ENCODE measurements at places on chromosomes 6 and 20.
A peak's percentile ranks its signal among the peaks of the same experiment; 100 is the strongest.

- DNase-seq, result no peak
Measured at GRCh38 chr20:39785252-39785917, 823.2 kb downstream of the DHX35 start.

DNA sequence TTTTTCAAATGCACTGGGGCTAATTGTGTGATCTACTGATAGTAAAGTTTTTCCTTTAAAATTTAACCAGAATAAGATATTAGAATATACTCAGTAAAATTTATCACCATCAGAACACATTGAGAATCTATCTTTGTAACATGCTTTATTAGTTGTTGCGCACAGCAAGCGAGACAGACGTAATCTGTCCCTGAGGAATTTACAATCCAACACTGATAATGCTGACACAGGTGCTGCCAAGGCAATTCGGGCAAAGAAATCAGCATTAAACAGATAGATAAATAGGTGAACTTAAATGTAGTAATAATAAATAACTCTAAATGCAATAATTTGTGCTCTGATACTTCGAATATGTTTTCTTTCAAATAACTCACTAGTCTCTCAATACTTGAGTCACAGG is 607.2 kb downstream of the HTR1B start:
- DNase-seq, result no peak

GRCh38 chr6:842141-842540 is 149.2 kb upstream of the EXOC2 start:
- no peak for DNase-seq

GRCh38 chr6:158475344-158476302 is 84.3 kb upstream of the TMEM181 start:
- DNase-seq, result peak; percentile 35

DNA sequence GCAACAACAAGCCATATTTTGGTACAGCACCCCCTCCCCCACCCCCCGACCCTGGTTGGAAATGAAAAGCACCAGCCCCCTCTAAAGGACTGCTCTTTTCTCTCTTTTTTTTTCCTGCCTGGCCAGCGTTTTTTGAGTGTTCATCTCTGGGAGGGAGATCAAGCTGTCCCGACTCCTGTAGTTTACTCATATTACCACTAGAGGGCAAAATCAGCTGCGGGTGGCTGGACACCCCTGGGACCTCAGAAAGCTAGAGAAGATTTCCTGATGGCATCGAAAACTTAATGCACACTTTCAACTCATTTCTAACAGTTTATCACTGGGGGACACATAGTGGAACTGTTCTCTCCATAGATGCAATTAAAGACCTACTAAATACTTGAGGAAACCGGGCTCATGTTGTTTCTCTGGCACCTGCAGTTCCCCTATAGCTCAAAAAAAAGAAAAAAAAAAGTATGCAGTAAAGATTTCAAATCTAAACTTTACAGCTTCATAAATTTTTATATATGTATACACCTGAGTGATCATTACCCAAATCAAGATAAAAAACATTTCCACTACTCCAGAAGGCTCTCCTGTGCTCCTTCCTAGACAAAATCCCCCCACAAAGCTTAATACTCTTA is 24.4 kb downstream of the CNBD2 start:
- DNase-seq, result peak; percentile 35

DNA sequence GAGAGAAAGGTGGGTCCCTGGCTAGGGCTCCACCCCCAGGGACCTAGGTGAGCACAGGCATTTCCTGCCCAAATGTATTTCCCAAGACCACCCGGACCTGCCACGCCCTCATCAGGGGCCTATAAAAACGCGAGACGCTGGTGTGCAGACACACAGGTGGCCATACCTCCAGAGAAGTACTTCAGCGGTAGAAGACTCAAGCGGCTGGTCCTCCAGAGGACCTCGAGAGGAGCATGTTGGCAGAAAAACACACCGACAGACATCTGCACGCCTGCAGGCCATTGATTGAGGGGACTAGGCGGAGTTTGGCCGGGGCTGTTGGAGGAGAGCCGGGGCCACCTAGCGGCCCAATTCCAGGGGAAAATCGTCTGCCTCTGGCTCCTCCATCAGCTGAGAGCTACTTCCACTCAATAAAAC is 695.8 kb upstream of the MMS22L start:
- DNase-seq, result no peak

GRCh38 chr20:956330-956951 is 40.3 kb upstream of the ANGPT4 start:
- peak; percentile 56 for DNase-seq

GRCh38 chr6:6565488-6565887 is 23.0 kb upstream of the LY86 start:
- no peak for DNase-seq

DNA sequence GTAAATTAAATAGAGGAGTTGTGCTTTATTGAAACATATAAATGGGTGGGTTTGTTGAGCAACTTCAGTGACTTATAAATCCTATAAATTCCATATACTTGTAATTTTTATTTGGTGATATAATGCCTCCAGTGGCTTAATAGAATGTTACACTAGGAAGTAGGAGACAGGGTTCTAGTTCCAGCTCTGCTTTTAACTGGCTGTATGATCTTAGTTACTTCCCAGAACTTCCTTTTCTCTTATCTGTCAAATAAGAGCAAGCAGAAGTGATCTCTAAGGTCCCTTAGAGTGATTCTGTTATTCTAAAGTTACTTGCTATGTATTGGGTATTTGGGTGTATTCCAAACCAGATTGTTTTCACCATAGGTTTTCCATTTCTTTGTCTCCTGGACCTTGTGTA is 10.2 kb downstream of the ZSCAN23 start:
- no peak for DNase-seq

DNA sequence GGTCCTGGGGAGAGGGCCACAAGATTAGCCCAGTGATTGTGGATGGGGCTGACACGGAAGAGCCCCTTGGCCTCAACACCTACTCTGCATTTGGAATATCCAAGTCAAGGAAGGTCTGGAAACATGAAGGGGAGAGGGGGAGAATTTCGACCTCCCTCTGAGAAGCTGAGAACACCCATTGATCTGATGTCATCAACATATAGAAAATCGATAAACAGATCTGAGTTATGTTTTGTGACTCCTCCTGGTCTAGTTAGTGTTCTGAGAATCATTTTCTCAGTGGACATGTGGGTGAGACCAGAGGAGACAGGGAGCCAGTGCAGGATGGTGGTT is 108.0 kb downstream of the SLC22A3 start:
- no peak for DNase-seq

DNA sequence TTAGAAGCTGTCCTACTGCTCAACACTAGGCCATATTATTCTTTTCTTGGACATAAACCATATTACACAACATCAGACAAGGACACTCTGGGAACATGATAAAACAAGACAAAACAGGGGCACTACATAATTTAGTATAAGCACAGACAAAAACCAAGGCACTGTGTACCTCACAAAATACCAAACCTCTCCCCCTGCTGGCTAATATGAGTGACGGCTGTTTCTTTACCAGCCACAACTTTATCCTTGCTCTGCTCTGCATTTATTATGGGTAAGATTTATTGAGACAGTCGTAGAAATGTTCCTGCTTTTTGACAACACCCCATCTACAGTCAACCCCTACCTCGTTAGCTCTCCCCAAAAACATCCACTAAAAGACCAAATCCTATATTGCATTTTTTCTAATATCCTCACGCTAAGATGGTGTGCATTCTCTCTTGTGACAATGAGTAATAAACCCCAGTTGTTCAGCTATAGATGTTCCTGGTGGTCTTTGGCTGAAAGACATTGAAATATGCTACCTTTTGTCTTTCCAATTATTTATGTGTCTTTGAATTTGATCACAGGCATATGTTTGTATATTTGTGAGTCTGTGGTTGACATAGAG is 23.8 kb upstream of the POLR1H start:
- no peak for DNase-seq

DNA sequence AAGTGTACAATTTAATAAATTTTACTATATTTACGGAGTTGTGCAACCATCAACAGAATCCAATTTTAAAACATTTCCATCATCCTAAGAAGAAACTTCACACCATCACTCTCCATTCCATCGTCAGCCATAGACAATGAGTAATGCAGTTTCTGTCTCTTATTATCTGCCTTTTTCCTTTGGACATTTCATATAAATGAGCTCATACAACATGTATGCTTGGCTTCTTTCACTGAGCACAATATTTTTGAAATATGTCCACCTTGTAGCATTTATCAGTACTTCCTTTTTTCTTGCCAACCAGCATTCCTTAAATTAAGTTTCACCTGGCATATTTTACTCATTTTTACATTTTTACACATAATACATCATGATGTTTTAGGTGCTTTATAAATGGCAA is 22.7 kb upstream of the HIVEP1 start:
- DNase-seq, result no peak

DNA sequence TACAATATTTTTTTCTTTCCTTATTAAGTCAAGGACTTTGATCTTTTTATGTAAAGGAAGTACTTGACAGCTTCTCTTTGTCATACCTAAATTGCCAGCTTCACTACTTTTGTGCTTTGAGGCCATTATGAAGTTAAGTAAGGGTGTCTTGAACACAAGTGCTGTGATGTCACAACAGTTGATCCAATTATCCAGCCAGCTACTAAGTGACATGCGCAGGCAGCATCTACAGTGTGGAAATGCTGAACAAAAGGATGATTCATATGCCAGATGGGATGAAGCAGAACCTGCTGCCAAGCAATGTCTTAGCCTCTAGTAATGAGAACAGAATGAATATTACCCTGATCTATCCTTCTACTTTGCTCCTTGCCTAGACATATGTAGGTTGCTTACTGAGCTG is 68.3 kb upstream of the TMEM244 start:
- no peak for DNase-seq

DNA sequence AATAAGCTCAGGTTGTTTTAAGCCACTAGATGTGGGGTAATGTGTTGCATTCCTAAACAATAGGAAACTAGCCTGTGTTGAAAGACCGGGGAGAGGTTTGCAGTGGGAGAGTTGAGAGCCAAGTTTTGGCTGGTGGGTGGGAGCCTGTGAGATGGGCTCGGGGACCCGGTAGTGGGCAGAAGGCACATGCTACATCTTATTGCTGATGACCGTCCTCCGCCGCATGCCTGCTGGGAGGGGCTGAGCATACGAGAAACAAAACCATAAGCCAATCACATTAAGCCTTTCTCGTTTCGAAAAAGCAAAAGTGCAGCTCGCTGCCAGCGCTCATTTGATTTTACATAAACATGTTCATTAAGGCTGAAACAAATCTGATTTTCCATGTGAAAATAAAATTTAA is 57.4 kb upstream of the MPC1 start:
- no peak for DNase-seq

DNA sequence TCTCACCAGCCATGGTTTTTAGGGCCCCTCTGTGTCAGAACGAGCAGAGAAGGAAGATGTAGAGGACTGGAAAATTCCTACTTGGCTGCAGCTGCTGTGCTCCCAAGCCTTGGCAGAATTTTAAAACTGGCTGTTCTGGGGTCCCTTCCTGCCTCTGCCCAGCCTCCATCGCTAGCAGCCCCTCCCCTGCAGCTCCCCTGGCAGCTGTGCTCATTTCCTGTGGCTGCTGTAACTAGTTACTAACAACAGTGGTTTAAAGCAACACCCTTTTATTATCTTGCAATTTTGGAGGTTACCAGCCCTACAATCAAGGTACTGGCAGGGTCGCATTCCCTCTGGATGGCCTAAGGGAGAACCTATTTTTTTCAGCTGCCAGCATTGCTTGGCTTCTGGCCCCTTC is 3.7 kb upstream of the CST11 start:
- DNase-seq, result no peak

- DNase-seq, result peak; percentile 27
Measured at GRCh38 chr20:56440346-56441007, 27.9 kb upstream of the RTF2 start.

- DNase-seq, result peak; percentile 31
Measured at GRCh38 chr20:58839474-58839874, 11.2 kb downstream of the GNAS-AS1 start.

DNA sequence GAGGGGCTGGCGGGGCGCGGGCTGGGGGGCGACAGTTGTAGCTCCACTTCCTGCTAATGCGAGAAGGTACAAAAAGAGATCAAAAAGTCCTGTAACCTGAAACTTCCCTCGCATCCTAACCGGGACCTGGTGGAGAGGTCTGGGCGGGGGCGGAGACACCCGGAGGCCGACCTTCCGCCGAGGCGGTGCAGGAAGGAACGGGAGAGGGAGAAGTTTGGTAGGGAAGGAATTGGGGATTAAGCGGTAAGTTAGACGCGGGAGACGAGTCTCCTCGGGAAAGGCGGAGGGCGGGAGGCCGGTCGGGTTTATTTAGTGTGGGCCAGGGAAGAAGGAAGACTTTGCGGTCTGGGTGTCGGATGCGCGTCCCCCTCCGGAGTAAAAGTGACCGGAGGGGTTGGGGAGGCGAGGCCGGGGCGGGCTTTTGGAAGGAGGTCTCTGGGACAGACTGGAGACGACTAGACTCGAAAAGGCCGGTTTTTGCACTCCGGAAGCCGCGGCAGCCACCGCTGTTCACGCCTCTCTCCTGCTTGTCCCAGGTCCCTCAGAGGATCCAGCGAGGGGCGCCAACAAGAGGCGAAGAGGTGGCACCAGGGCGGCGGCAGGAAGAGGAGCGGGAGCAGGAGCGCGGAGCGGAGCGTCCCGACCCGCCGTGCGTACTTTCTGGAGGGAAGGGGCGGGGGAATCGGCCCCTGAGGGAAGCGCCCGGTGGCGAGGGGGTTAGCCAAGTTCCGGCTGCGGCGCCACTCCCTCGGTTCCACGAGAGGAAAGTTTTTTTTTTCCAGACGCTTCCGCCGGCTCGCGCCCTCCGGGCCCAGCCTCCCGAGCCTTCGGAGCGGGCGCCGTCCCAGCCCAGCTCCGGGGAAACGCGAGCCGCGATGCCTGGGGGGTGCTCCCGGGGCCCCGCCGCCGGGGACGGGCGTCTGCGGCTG is 734 bp downstream of the TPBG start:
- DNase-seq, result no peak

GRCh38 chr6:46010771-46011170 is 4.9 kb downstream of the CLIC5 start:
- no peak for DNase-seq

GRCh38 chr6:71621918-71622519 is 264.3 kb upstream of the RIMS1 start:
- no peak for DNase-seq

DNA sequence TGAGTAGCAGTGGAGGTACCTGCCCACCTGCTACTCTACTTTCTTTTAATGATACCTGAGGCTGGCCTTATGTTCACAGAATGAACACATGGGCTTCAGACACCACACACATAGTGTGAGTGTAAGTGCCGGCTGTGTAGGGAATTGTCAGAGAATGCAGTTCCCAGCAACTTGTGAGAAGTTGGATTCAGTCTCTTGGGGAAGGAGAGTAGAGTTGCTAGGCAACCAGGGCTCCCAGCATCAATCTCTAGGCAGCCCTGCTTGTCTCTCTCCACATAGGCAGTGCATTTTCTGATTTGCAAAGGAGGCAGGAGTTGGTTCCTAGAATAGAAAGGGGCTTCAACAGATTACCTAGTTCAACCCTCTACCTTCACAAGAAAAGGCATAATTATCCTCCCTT is 74.1 kb downstream of the BFSP1 start:
- no peak for DNase-seq

- DNase-seq, result no peak
Measured at GRCh38 chr6:43738267-43738676, 31.7 kb upstream of the VEGFA start.

Measured in stimulated activated naive B cell treated with anti-CD40 and anti-IgM and Interleukin-4, amounts not matched to agents 10 μg/mL and 1 μg/mL and 100 μg/mL, for 72 hours (primary cell).